A549 (cell line): ENCODE measurements at places on chromosomes 13 and 19.
A peak's percentile ranks its signal among the peaks of the same experiment; 100 is the strongest.

GRCh38 chr13:81048026-81048461 lies 707.1 kb upstream of the SPRY2 start:
- DNase-seq, result no peak

GRCh38 chr19:11138601-11139300 lies 16.8 kb downstream of the SPC24 start:
- DNase-seq, result peak; percentile 87

DNA sequence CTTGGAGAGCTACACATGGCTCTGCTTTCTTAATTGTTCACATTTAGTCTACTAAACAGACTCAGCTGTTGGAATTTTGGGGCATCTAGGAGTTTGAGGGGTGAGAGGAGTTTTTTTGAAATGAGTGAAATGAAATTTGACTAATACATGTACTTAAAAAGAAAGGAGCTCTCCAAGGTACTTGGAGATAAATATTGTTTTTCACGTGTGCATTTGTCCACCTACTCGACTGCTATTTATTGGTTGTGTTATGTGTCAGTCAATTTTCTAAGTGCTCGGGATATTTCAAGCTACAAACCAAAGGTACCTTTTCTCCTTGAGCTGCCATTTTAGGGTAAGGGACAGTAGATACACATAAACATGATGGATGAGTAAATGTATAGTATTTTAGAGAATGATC lies 697.0 kb downstream of the LIG4 start:
- DNase-seq, result no peak

DNA sequence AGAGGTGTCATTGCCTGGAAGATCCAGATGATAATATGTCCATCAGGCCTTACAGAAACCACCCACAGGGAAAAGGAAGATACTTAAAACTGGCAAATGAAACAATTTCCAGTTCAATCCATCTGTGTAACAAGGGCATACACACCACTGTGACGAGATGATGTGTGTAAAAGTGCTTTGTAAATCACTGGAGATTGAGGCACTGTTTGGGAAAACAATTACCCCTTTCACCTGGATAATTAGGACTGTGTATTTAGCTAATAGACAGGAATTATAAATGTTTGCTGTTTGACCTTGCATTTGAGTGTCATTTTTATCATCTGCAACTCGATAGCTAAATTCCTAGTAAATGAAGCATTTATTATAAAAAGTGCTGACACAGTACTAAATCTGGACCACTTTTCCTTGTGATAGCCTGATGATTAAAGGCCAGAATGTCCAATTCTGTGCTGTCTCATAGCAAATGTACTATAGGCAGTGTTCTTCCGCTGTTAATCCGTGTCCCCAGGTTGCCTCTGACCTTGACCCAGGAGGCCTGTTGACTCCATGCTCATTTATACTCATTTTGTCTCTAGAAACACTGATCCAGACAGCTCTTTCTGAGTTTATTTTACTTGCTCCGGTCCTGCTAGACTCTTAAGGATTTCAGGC lies 105.8 kb downstream of the LACC1 start:
- DNase-seq, result no peak

DNA sequence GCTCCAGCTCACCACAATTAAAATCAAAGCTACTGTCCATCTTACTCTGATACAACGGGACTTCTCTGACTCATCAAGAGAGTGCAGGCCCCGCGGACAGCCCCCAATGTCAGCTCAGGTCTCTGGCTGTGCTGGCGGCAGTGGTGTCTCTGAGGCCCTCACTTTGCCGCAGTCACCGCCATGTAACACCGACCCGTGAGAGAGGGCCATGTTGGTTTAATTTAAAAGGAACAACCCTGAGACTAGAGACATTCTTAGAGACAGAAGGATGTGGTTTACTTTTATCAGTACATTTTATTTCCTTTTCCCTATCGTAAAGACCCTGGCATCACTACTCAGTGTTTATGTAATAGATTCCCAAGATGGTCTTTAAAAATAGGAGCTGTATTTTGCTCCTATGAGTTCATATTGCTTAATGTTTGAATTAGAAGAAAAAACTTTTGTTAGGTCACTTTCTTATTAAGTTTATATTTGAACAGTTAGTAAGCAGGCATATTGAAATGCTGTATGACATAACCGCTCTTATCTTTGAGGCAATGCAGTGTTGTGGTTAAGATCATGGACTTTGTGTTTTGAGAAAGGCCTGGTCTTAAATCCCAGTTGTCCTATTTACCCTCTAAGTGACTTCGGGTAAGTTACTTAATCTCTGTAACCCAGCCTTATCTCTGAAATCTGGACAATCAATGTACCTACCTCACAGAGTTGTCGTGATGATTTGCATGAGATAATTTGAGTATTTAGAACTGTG lies 23.4 kb downstream of the DGKH start:
- peak; percentile 6 for DNase-seq
